ENCODE measurements at places on chromosomes 16 and 17.

DNA sequence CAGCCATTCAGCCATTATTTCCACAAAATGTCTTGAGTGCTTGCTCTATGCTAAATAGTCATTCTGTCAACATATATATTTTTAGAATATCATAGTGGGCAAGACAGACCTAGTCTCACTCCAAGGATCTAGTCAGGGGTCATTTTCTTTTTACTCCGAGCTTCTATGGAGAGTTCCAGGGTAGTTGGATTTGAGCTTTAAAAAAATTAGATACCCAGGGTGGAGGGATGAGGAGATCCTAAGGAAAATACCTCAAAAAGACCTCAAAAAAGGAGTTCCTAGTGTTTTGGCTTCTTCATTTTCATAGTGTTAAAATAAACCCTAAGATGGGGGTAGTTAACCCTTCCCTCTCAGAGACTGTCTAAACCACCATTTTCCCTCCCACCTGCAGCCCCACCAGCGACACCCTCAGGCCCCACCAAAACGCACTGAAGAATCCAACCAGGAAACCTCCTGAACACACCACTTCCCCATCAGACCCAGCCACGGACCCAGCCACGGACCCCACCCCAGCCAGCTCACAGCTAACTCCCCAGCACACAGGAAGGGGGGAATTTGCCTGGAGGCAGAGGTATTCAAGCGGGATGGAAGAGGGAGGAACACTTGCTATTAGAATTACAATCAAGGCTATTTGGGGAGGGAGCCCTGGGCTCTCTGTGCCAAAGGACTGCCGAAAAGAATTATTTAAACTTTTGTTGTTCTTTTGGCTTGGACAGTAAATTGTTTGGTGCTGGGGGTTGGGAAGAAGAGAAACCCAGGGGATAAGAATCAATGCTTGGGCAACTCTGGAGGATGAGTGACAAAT is 2.2 kb downstream of the ETV4 start:
- no peak for DNase-seq

DNA sequence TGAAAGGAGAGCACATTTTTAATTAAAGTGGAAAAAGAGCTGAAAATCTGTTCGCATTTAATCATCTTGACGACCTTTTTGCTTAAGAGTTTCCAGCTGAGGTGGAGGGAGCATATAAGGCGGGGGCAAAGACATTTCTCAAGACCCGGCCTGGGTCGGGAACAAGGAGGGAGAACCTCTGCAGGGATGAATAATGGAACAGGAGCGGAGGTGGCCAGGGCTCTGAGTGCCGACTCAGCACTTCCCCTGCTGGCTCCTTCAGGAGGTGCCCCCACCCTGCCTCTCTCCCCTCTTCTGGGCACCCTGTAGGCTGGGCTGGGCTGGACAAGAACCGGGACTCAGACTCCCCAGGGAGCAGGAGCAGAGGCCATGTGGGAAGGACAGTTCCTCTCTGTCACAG is 7.9 kb upstream of the NGFR start:
- no peak for DNase-seq

DNA sequence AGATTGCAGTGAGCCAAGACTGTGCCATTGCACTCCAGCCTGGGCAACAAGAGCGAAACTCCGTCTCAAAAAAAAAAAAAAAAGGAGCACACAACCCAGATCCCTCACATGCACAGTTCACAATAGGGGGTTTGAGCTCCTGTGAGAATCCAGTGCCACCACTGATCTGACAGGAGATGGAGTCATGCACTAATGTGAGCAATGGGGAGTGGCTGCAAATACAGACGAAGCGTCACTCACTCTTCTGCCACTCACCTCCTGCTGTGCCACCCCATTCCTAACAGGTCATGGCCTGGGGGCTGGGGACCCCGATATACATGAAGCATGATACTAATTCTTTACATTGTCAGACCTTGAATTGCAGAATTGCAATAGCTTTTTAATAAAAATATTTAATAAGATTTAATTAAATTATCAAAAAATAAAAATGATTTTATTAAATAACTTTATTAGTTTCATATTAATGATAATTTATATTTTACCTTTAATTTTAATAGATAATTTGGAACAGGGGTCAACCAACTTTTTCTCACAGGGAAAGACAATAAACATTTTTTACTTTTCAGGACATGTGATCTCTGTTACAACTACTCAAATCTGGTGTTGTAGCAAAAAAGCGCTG is 171.4 kb downstream of the COPRS start:
- DNase-seq, result no peak

DNA sequence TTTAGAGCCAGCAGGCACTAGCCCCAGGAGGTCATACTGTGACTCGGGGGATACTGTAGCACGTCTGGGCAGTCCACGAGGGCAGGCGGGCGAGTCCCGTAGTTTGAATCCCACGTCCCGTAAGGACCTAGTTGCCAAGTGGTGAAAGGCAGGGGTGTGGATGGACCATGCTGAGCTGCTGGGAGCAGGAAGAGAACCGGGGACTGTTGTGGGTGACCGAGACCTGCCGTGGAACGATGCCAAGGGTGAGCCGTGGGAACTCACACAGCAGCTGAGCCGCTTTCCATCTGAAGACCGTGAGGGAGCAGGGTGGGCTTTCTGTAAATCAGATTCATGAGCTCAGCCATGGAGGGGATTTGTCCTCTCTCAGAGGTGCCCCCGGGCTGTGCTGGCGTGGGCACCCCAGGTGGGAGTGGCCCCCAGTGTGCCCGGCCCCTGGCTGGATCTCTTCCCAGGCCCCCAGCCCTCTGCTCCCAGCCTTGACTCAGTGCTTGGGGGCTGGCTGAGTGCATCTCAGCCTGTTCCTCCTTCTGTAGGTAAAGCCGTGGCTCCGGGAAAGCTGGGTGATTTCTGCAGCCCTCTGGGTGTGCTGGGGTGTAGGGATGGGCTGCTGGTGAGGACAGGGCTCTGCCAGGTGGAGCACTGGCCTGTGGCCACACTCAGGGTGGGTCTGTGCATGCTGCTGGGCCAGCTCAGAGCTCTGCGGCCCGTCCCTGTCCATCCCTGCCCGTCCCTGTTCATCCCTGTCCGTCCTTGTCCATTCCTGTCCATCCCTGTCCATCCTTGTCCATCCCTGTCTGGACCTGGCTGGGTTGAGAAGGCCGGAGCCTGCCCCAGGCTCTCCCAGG is 13.6 kb downstream of the ASPSCR1 start:
- DNase-seq, result no peak

GRCh38 chr17:28055546-28056275 is 13.2 kb downstream of the NLK start:
- DNase-seq, result no peak

GRCh38 chr16:20683812-20684211 is 13.7 kb downstream of the ACSM1 start:
- DNase-seq, result no peak

DNA sequence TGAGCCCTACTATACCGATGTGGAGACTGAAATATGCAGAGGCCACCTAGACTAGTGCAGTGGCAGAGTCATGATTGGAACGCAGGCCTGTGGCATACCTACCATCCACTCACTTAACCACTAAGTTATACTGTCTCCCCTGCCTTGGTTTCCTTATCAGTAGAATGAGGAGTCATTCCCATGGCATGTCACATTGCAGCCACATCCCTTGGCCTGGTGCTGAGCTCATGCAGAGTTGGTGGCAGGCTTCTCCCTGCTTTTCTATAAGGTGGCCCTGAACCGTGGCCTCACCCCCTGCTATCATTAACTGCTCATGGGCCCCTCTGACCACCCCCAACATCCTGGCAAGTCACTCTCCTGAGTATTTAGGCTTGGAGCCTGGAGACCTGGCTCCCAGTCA is 212.5 kb downstream of the KATNIP start:
- DNase-seq, result no peak

GRCh38 chr16:80527297-80527696 is 13.5 kb upstream of the DYNLRB2 start:
- DNase-seq, result peak; percentile 68

- DNase-seq, result peak; percentile 95
Measured at GRCh38 chr17:83053739-83054451, 25.5 kb upstream of the METRNL start.

GRCh38 chr17:28194382-28194781 is 124.6 kb upstream of the TMEM97 start:
- peak; percentile 78 for DNase-seq

DNA sequence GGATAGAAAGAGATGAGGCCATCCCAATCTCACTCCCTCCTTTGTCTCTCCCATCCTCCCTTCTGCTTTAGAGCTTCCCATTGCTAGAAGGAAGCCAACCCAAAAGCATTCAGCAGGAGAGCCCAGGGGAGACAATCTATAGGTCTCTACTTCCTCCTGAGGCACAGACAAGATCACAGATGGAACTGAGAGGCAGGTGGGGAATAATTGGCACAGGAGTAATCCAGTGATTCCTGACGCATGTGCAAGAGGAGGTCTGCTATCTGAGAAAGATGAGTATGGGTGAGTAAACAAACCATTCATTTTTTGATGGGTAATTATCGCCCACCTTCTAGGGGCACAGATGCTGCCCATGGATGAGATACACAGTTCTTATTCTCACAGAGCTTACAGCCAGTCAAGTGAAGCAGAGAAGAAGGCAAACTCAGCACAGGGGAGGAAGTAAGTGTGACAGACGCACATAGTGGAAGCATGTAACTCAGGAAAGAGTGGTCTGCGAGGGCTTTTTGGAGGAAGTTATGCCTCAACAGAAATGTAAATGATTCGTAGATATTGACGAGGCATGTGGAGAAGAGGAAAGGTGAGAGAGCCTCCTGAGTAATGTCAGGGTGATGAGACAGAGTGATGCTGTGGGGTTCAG is 88.9 kb upstream of the HLF start:
- DNase-seq, result no peak

DNA sequence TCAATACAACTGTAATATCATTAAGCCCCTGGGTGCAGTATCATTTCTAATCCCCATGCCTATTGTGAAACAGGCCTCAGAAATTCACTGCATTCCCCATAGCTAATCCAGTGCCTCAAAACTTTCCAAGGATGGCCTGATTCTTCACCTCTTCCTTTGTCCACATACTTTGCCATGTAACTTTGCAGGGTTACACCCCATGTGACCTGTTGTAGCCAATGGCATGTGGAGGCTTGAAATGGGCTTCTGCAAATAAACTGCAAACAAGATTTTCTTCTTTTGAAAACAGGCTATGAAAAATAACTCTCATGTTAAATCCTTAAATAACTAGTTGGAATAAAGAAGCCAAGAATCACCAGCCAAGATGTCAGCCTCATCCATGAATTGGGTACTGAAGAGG is 35.9 kb downstream of the ABCA10 start:
- DNase-seq, result no peak

DNA sequence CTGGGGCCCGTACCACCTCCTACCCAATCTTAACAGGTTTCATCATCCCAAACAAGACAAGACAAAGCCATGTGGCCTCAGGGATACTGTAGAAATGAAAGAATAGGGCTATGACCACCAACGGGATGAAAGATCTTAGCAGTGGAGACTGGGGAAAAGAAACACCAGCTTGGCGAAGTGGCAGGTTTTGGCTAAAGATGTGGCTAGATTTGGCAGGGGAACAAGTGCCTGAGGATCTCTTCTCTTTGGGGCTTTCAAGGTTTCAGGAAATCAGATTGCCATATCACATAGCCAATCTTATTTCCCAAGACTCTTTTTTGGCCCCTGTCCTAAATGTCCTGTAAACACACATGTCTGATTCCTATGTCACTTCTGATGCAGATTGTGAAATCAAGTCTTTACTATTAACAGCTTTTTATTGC is 6.9 kb downstream of the KRT24 start:
- DNase-seq, result no peak

- no peak for DNase-seq
Measured at GRCh38 chr17:10171122-10171571, 27.3 kb downstream of the GAS7 start.

DNA sequence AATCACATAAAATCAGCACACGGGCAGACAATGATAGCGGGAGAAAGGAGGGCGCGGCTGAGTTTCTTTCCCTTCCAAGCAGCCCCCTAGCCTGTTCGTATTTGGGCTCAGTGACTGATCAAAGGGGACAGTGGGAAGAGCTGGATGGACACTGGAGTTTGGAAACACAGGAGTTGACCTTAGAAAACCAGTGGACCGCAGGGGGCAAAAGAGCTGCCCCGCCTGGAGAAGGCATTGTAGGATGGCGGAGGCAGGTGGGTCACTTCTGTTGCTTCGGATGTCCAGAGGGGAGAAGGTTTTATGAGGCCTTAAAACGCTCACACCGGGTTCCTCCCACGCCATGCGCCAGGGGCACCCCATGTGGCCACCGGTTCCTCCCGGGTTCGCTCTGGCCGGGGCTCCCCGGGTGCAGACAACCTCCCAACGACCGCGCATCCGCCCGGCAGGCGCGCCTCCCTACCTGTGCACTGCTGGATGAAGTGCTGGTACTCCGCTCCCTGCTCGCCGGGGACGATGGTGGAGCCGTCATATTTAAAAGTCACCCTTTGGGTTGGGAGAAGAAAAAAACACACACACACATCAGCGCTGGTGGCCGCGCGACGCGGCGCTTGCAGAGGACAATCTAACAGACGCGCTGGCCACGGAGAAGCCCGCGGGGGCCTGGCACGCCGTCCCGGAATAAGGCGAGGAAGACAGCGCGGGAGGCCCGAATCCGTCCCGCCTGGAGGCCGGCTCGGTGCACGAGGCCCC is 662 bp downstream of the COTL1 start:
- no peak for DNase-seq

- DNase-seq, result peak; percentile 97
Measured at GRCh38 chr17:64343833-64344637, 46.6 kb downstream of the PECAM1 start.

- no peak for DNase-seq
Measured at GRCh38 chr17:82568997-82569393, 49.5 kb downstream of the FOXK2 start.

DNA sequence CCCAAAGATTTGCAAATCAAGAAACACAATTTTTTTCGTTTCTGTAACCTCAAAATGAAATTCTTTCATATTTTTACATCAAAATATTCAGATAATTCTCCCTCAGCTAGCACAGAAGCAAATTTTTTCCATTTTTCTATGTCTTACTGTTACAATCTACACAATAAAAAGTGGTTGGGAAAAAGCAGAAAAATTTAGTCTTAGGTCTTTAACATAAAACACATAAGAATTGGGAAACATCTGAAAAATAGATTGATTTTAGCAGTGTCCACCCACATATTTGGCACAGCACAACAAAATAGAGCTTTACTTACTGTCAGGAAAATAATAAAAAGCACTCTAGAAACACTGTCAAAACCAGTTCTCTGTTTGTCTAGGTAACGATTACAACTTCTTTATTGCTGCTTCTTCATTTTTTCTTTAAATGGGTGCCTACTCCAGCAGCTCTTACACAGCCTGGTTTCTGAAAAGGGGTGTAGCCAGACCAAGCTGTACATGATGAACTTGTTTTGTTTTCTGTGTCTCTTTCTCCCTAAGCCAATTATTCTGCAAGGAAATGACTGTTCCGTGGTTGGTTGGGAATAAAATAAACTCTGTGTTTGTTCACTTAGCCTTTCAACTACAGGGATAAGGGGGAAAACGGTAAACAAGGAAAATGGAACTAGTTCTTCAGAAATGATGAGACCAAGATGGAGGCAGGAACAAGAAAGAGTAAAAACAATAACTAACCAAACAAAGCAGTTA is at the start of gene ABCA6:
TSS of gene ABCA6 (minus strand) at position 465 of the 744 bp plus-strand sequence. CDS start 1,192 bp downstream, outside the sequence.
- DNase-seq, result peak; percentile 46
